Calu3 (cell line): ENCODE measurements at places on chromosomes 5 and 9. TPM values are rescaled to one million over a fixed set of nuclear protein-coding genes. Genes with fewer than 3 reads are reported as not detected.

GRCh38 chr5:167947306-167947705 is 344.1 kb upstream of the WWC1 start:
- no peak for DNase-seq

Gene CDH6
- total RNA-seq, result 2.3 and 3.8 TPM in 2 replicates

Gene MYOZ3
- total RNA-seq, result not detected in 2 replicates

DNA sequence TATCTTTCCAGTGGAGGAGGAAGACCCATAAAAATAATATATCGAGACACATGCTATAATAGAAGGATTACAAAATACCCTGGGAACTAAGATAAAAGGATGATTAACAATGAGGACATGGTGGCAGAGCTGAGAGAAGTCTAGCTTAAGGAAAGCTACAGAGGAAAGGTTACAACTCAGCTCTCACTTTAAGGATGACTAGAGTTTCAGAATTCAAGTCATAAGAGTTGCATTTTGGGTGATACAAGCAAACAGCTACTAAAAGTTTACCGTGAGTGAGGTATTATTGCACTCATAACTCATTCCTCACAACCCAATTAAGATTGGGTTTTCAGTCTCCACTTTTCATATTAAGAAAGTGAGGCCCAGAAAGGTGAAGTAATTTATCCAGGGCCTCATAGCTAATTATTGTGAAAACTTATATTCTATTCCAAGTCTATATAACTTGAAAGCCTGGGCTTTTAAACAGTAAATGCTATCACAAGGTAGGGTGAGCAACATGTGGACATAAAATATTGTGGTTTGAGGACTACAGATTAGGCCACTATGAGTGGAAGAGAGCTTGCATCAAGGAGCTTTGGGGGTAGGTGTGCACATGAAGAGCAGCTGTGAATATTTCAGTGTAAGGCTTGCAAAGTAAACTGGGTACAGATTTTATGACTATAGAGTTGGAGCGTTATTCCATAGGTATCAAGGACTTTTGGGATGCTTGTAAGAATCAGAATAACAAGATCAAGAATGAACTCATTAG is 28.0 kb downstream of the JAKMIP2 start:
- no peak for DNase-seq

GRCh38 chr5:59917121-59917520 is 23.6 kb upstream of the PDE4D start:
- DNase-seq, result no peak

DNA sequence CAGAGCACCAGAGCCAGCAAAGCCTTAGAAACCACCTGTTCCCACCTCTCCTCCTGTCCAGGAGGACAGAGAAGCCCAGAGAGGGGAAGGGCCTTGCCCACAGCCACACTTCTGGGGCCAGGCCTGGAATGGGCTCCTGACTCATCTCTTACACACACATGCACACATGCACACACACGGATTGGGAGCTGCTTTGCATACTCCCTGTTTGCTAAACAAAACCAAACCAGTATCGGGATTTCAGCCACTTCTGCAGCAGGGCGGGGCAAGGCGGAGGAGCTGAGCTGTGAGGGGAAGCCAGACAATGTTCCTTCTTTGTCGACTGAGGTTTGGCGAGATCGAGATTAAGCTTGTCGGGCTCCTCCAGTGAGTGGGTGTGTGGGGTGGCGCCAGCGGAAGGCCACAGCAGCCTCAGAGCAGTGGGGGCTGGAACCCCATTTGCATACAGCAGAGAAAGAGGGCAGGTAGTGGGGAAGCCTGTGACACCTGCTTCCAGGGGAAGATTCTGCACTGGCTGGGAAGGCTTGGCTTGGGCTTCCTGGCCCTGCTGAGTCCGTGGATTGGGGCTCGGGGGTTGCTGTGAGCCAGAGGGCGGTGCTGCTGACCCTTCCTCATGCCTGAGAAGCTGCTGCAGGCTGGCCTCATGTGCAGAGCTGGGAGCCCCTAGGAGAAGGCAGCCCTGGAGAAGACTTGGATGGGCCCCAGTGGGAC is 16.1 kb downstream of the GFI1B start:
- peak; percentile 38 for DNase-seq

DNA sequence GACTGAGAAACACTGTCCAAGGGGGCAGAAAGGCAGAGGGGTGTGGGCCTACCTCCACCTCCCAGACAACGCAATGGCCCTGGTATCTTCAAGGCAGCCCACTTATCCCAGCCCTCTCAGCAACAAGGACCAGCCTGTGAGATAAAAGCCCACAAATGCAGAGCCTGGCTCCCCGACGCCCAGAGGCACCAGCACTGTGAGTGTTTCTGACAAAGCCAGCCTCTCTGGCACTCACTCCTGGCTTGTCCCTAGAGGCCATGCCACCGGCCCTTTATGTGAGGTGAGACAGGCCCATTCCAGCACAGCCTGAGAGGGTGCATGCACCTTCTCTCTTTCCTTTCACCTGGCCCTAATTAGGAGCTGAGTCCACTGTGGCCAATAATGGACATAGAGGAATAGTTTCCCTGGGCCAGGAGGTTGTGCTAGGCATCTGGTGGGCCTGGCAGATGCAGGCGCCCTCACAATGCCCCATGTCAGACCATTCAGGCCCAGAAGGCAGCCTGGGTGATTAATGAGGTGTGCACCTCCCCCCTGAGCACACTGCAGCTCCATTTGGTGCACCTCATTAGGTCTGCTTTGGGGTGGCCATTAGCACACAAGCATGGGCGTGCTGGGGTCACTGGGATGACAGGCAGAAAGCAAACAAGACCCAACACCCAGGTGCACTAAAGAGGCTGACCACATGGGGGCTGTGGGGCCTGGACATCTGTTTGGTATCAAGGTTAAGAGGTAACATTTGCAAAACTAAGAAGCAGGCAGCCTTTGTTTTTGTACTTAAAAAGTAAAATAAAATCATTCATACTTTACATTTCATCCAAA is 176.0 kb downstream of the MED10 start:
- DNase-seq, result no peak

DNA sequence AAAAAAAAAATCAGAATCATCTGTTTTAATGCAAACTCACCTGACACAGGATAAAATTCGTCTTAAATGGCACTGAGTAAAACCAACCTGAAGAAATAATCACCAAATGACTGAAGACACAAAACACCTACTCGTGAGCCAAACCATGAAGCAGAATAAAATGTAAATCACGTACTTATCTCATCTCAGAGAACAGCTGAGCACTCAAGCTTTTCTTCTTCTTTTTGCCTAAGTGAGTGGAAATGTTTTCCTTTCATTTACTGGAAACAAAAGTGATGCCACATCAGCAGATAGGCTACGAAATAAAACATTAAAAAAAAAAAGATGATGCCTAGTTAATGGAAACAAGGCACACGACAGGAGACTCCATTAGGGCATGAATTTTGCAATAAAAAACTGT is 36.4 kb downstream of the ATPSCKMT start:
- no peak for DNase-seq

GRCh38 chr5:120139039-120139438 is 325.1 kb upstream of the PRR16 start:
- DNase-seq, result peak; percentile 46

GRCh38 chr9:127360250-127360649 is 36.7 kb upstream of the SLC2A8 start:
- no peak for DNase-seq

Gene NRG2
- 1.4 and 3.1 TPM in 2 replicates for total RNA-seq

Gene C6
- total RNA-seq, result 0.24 TPM in 1 of 2 replicates, not detected in the other

GRCh38 chr5:82336226-82336958 is 58.2 kb upstream of the RPS23 start:
- no peak for DNase-seq

Gene IL6ST
- 93.5 and 100 TPM in 2 replicates for total RNA-seq

DNA sequence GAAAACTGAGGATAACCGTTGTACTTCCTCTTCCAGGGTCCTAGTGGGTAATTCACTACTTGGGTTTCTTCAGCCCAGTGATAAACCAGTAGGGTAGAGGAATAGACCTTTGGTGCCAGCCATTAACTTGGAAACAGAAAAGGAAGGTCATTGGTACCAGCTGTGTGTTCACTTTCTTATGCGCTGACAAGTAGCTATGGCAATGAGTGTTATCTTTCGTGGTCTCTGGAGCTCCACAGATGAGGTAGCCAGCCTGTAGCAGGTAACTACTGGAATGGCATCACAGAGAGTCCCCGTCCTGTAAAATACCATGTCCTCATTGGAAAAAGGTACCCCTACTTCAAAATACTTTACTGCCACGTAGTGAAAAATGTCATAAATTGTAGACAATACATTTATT is 2.3 kb downstream of the UHRF2 start:
- DNase-seq, result no peak

Gene WDR70
- 30.0 and 34.7 TPM in 2 replicates for total RNA-seq

Gene SPATA31D1
- not detected in 2 replicates for total RNA-seq

- DNase-seq, result peak; percentile 96
Measured at GRCh38 chr5:160165137-160166068, 46.2 kb upstream of the PWWP2A start.
